ENCODE measurements at places on chromosomes 13 and 19.

GRCh38 chr13:31965361-31966066 is 66.1 kb upstream of the FRY start:
- DNase-seq, result no peak

DNA sequence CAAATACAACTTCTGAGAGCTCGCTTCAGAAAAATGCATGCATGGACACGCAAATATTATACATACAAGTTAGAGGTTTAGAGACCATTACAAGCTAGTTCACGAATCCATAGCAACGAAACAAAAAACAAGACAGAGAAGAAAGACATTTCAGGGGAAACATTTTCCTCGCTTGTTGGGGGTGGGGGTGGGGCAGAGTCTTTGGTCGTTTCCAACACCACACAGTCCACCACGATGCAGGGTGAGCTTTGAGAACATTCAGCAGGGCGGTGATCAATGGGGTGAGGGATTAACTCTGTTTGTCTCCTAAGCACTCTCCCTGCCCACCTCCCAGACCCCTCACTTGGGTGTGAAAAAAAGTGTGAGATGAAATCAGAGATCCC is 651 bp downstream of the OXGR1 start:
- DNase-seq, result no peak

- no peak for DNase-seq
Measured at GRCh38 chr13:74329962-74330361, 195.8 kb upstream of the KLF12 start.

- DNase-seq, result no peak
Measured at GRCh38 chr19:9952276-9952675, 16.0 kb upstream of the OLFM2 start.

- no peak for DNase-seq
Measured at GRCh38 chr13:51704399-51705313, 99.3 kb downstream of the DHRS12 start.

DNA sequence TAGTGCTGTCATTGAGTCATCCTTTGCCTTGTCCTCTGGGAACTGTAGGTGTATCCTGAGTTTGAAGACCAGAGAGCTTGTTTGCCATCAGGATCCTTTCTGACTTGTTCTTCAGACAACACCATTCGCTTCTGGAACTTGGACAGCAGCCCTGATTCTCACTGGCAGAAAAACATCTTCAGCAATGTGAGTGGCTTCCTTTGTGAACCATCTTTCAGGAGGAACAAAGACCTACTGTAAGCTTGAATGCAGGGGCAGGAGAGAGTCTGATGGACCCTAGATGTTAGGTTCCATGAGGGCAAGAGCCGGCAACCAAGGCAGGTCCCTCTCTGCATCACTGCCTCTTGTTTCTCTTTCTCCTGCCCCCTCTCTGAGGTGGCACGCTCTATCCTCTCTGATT is 26.7 kb downstream of the WDR62 start:
- DNase-seq, result no peak

DNA sequence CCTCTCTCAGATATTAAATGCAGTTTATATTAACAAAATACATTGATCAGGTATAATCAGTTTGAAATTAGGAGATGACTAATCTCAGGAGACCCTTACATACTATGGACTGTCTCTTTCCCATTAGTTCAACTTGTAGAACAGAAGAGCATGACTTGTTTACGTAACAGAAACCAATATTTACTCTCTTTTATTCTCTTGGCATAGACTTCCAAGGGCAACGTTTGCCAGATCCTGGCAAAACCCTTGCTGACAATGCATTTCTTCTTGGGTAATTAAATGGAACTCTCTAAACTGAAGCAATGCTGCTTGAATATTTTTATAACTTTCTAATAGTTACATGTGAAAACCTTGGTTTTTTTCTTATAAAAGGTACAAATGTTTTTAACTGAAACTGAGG is 68.3 kb upstream of the MYO16 start:
- no peak for DNase-seq

- DNase-seq, result no peak
Measured at GRCh38 chr19:738509-739128, 12.3 kb upstream of the MISP start.
